ENCODE measurements at places on chromosomes 1 and 21. TPM values are rescaled to one million over a fixed set of nuclear protein-coding genes. Genes with fewer than 3 reads are reported as not detected.

DNM3 gene
- total RNA-seq = 15.5 TPM

TCEA3 gene
- total RNA-seq = 26.5 TPM

DNA sequence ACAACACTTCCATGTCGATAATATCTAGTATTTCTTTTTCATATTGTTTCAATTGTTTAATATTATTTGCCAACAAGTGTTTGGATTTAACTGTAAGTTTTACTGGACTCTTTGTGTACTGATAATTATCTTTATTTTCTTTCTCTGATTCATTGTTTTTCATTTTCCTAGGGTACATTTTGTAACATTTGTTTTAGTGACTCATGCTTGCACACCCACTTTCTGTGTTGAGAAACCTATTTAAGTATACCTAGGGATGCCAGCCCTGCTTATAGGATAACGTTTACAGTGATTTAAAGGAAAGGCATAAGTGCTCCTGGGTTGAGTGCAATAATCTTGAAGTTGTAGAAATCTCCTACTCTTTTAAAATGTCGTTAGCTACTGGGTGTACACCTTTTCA lies 1386.0 kb upstream of the ADGRL4 start:
- H3K4me1 ChIP-seq = no peaks in the 10 kb centered on the region
- DNase-seq = no peak
- H3K36me3 ChIP-seq = no peaks in the 10 kb centered on the region
- no peak overlapping the region for H3K4me3 ChIP-seq

DNA sequence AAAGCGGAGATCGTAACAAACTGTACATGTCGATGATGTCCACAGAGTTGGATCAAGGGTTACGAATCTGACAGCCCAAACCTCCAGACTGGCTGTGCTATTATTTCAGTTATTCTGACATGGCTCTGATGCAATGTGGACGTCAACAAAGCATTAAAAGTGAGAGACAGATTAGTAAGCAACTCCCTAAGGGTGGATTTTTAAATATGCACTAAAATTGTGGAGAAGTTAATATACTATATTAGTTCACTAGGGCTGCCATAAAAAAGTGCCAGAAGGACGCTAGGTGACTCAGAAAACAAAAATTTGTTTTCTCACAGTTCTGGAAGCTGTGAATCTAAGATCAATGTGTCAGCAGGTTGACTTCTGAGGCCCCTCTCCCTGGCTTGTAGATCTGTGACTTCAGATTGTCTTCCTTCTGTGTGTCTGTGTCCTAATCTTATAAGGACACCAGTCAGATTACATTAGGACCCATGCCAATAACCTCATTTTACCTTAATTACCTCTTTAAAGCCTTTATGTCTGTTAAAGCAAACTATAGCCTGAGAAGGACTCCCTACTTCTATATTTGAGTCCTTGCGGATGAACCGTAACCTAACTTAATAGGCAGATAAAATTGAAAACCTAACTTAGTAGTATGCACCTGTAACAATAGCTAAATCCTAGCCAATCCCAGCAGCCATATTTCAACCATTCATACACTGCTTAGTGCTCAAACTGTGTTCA lies 66.0 kb upstream of the BACH1 start:
- no peaks in the 10 kb centered on the region for H3K27me3 ChIP-seq
- H3K4me3 ChIP-seq = no peak overlapping the region
- DNase-seq = no peak
- no peak overlapping the region for H3K27ac ChIP-seq
- peaks cover 22% of the 10 kb centered on the region for H3K4me1 ChIP-seq

SYNJ1 gene
- total RNA-seq = 22.8 TPM
